Stimulated activated CD4-positive, alpha-beta T cell treated with anti-CD3 and anti-CD28 coated beads, Interleukin-4, amount 100 ng/mL, for 48 hours (primary cell): ENCODE measurements at places on chromosomes 1 and 21.

DNA sequence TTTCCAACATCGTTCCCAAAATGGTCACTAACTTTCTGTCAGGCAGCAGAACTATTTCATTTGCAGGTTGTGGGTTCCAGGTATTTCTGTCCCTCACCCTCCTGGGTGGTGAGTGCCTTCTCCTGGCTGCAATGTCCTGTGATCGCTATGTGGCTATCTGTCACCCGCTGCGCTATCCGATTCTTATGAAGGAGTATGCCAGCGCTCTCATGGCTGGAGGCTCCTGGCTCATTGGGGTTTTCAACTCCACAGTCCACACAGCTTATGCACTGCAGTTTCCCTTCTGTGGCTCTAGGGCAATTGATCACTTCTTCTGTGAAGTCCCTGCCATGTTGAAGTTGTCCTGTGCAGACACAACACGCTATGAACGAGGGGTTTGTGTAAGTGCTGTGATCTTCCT is 9.3 kb downstream of the OR2AJ1 start:
- no peak for DNase-seq

GRCh38 chr1:236281198-236281653 is 532 bp downstream of the ERO1B start:
- no peak for DNase-seq

- no peak for DNase-seq
Measured at GRCh38 chr1:206787891-206788290, 15.6 kb upstream of the IL10 start.

GRCh38 chr1:223256034-223256433 is 107.9 kb downstream of the SUSD4 start:
- no peak for DNase-seq

- DNase-seq = no peak
Measured at GRCh38 chr1:201542309-201543035, 3.5 kb downstream of the NAV1 start.

DNA sequence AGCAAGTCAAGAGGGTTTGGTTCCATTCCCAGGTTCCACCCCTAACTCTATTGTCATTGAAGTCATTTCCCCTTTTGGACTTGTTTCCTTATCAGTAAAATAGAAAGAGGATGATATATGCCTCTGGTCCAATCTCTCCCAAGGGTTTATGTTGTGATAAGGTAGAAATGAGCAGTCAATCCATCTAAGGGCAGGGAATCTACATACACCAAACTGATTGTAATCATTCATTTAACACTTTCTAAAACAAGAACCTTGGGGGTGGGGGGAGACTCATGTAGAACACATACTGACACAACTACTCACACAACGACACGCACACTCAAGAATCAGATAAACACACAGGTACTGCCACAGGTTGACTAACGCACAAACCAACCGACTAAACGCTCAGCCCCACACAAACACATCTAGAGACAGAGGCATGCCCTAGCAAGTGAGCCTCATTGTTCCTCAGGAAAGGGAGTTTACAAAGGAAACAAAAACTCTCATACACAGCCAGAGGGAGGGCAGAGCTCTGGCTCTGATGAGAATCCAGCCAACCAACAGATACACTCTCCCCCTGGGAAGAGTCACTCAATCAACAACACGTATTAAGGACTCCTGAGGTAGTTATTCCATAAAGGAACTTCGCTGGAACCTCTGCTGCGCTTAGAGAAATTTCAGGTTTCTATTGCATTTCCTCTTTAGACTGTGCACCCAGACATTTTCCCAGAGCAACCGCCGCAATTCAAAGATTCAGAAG is 1.0 kb downstream of the F11R start:
- no peak for DNase-seq

DNA sequence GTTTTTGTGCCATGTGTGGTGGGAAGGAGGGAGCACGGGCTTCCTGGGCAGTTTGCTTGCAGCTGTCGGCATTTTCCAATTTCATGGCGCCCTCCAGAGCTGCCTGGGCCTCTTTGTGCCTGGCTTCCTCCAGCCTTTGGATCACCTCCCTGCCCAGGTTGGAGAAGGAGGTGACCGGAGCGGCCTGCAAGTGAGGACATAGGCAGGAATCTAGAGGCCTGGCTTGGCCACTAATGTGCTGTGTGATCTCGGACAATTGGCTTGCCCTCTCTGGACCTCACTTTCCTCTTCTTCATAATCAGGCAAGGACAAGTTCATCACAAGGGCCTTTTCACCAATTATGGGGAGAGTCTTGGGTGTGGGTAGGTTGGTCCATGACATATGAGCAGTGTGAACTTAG is 245.1 kb downstream of the MATN1 start:
- no peak for DNase-seq
